ENCODE measurements at places on chromosomes 5 and 9. TPM values are rescaled to one million over a fixed set of nuclear protein-coding genes. Genes with fewer than 3 reads are reported as not detected.

GALNT12 gene
- 0.76 TPM for total RNA-seq

ANKRD31 gene
- total RNA-seq: 0.10 TPM

ZNF782 gene
- 5.7 TPM for total RNA-seq

ABO gene
- total RNA-seq: 0.10 TPM

TRUB2 gene
- 16.7 TPM for total RNA-seq

TRIM36 gene
- 2.2 TPM for total RNA-seq

ST8SIA4 gene
- 7.2 TPM for total RNA-seq

Data from vein endothelial cell (primary cell).